ENCODE measurements at places on chromosomes 2 and 18. TPM values are rescaled to one million over a fixed set of nuclear protein-coding genes. Genes with fewer than 3 reads are reported as not detected.

The FAM124B gene
- total RNA-seq = not detected

- DNase-seq = no peak
Measured at GRCh38 chr2:233037078-233037477, 4.6 kb downstream of the NEU2 start.

DNA sequence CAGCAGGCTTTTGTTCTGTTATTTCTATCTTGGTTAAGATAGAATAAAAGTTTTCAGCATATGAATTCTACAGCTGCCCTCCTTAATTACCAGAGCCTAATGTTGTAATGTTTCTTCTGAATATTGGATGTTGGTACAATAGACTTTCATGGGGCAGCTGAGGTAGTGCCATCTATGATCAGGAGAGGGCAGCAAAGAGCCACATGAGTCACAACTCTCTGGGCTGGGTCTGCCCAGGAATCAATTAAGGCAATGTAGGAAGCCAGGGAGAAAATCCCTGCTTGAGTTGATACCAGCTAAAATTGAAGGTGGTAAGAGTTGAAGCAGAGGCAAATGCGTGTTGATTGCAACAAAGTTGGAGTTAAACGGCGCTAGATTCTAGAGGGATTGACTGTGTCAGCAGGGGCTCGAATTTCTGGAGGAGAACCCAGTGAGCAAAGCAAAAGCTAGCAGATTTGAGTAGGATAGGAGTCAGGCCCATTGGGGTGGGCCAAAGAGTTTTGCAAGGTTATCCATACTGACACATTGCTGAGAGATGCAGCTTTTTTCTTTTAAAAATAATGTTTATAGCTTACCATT lies 10.6 kb upstream of the MC5R start:
- DNase-seq = no peak

DNA sequence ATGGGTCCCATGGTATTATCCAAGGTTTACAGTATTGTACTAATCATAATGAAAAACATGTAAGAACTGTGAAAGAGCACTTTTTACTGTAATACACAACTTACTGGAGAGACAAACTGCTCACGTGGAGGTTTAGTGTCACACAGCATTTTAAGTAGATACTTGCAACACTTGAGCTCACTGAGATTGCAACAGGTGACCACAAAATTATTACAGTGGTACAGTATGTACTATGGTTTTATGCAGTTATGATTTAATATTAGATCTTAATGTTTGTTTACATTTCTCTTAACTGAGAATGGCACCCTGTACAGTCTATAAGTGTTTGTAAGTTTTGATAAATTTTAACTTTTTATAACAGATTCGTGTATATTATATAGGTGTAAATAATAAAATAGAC lies 118.6 kb upstream of the SKOR2 start:
- DNase-seq = no peak

The PLEKHH2 gene
- total RNA-seq = 4.2 TPM

- peak; percentile 97 for DNase-seq
Measured at GRCh38 chr18:58223717-58224424, 179.8 kb downstream of the NEDD4L start.

DNA sequence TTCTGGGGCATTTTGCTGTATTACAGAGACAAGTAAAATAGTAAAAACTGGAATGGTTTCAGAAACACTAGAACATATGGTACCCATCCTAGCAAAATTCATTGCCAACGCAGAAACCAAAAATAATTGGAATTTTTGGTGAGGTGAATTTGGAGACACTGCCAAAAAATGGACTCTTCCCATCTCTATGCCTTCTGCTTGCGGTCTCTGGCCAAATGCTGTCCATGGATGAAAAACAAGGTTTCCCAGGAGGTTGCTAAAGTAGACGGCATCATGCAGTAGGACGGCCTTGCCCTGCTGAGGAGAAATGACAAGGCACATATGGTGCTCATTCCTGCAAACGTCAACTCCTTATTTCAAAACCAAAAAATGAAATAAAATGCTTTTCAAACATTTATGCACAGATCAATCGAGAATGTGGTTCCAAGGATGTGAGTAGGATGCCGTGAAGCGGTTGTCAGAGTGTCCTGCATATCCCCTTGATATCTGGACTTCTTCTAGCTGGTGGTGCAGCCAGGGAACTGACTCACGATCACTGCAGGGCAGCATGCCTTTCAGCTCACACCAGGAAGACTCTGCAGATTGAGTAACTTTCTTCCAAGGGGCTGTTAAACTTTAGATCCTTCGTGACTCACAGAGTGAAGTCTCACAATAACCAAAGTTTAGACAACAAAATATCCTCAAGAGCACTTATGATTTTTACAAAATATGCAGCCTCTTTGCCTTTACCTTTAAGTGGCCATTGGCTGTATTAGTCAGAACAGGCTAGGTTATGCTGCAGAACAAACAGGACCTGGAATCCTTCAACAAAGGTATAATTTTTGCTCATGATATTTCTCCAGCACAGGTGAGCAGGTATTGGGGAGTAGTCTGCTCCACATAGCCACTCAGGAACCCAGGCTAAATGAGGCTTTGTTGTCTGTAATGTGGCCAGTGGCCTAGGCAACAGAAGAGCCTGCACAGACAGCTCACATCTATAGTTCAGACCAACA lies 149.4 kb upstream of the NDUFV2 start:
- no peak for DNase-seq

The LIMS1 gene
- total RNA-seq = 58.3 TPM

- no peak for DNase-seq
Measured at GRCh38 chr2:75077909-75078308, 119.5 kb downstream of the POLE4 start.

- DNase-seq = no peak
Measured at GRCh38 chr18:68865021-68865420, 67.1 kb downstream of the CCDC102B start.
